ENCODE measurements at places on chromosomes 5 and 9. TPM values are rescaled to one million over a fixed set of nuclear protein-coding genes. Genes with fewer than 3 reads are reported as not detected.

LCN15 gene
- total RNA-seq: 0.26 TPM

SLC25A48 gene
- total RNA-seq: not detected

GCNT1 gene
- total RNA-seq: 2.5 TPM

INSYN2B gene
- 0.63 TPM for total RNA-seq

HEMGN gene
- not detected for total RNA-seq
